Epithelial cell of prostate (primary cell): ENCODE measurements at places on chromosomes 4 and X.

DNA sequence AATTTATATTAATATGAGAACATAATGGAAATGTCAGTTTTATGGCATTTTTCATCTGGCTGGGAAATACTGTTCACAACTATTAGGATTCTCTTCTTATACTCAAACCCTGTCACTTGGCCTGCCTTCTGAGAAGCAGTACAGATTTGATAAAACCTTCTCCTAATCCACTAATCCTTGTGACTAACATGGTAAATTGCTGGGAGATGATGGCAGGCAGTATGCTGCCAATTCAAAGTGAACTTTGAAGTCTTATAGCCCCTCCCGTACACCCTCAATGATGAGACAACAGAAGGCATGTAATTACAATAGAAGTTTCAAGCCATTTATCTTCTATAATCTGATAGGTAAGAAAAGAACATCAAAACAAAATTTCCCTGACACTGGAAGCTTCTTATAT lies 36.9 kb downstream of the PAQR3 start:
- DNase-seq: no peak

- DNase-seq: no peak
Measured at GRCh38 chrX:53918702-53919101, 125.6 kb downstream of the PHF8 start.

DNA sequence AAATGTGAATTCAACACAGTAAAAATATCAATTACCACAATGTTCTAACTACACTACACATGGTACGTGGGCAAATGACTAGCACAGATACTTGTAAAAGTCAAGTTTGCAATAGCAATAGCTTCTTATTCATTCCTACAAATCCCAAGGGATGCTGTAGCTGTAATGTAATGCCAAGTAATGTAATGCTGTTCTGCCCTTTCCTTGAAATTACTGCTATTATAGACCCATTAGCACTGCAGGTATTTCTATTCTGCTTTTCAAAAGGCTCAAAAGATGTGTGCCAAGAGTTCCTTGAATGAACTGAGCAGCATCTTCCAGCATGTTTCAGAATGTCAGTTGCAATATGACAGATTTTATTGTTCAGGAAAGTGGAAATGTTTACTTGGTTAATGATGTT lies 129.9 kb upstream of the BANK1 start:
- DNase-seq: no peak

- DNase-seq: no peak
Measured at GRCh38 chrX:7603387-7603786, 239.6 kb upstream of the VCX start.

- DNase-seq: no peak
Measured at GRCh38 chr4:95386410-95386809, 162.4 kb downstream of the UNC5C start.

- DNase-seq: no peak
Measured at GRCh38 chr4:38144031-38144430, 183.8 kb downstream of the PTTG2 start.

DNA sequence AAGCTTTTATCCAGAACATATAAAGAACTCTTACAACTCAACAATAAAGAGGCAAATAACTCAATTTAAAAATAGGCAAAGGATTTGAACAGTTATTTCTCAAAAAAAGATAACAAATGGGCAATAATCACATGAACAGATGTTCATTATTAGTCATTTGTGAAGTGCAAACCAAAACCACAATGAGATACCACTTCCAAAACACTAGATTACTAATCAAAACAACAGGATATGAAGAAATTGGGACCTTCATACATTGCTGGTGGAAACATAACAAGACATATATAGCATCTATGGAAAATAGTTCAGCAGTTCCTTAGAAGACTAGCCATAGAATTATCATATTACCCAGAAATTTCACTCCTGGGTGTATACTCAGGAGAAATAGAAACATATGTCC lies 224.6 kb downstream of the FBXO8 start:
- DNase-seq: no peak

GRCh38 chrX:115499112-115499805 lies 61.7 kb upstream of the PLS3 start:
- DNase-seq: no peak

DNA sequence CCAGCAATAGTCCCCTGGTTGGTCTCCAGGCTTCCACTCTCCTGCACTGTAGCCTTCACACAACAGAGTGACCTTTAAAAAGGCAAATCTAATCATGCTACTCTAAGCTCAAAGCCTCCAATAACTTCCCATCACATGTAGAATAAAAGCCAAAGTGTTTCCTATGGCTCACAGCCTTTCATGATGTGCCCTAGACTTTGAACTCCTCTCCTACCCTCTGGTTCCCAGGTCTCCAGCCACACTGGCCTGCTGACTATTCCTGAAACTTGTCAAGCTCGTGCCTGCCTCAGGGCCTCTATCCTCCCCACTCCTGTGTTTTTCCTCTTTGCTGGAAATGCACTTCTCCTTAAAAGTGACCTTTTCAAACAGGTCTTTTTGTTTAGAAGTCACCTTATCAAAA lies 3.1 kb downstream of the MANBA start:
- no peak for DNase-seq

DNA sequence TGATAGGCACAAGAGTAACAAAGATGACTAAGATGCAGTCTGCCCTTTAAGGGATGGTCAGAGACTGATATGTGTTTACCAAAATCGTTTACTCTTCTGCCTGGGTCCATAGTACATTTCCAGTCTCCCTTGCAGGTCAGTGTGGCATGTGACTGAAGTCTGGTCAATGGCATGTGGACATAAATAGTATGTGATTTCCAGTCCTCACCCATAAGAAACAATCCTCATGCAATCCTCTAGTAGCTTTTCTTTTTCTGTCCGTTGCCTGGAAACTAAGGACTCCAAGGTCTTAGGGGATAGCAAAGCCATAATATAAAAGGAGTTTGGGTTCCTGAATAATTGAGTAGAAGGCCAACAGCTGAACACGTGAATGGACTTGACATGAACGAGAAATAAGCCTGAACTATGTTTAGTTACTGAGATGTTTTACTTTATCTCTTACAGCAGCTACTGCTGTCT lies 1.1 kb downstream of the SLC9B2 start:
- no peak for DNase-seq

DNA sequence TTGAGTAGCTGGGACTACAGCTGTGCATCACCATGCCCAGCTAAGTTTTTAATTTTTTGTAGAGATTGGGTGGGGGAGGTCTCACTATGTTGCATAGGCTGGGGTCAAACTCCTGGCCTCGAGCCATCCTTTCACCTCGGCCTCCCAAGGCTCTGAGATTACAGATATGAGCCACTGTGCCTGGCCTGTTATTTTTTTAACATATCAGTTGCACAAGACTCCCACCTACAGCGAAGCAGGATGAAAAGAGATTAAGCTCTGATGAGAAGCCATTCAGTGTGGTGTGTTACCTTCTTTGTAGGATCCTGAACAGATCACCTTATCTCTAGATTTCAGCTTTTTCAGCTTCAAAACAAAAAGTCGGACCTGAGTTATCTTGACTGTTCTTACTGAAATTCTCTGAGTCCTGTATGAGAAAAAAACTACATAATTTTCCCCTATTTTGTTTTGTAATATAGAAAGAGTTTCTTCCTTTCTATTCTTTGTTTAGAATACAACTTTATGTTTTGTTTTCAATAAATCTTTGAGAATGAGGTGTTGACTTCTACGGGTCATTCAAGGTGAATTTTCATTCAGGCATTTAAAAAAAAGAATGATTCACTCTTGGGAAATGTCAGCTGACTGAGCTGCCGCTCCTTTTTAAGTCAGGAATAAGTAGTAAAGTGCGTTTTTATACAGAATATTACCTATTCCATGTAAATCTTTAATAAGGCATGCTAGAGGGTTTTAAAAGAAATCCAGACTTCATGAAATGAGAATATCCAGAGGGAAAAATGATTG lies 134.6 kb downstream of the ARSF start:
- no peak for DNase-seq

GRCh38 chrX:650811-651210 lies 20.2 kb downstream of the SHOX start:
- no peak for DNase-seq

GRCh38 chrX:152245213-152245612 lies 106.8 kb upstream of the MAGEA10 start:
- no peak for DNase-seq

- DNase-seq: peak; percentile 84
Measured at GRCh38 chr4:83561381-83561780, 25.5 kb downstream of the GPAT3 start.

GRCh38 chr4:5383191-5383980 lies 325.0 kb downstream of the EVC2 start:
- DNase-seq: no peak

GRCh38 chr4:113325876-113326615 lies 276.6 kb downstream of the ANK2 start:
- DNase-seq: no peak

DNA sequence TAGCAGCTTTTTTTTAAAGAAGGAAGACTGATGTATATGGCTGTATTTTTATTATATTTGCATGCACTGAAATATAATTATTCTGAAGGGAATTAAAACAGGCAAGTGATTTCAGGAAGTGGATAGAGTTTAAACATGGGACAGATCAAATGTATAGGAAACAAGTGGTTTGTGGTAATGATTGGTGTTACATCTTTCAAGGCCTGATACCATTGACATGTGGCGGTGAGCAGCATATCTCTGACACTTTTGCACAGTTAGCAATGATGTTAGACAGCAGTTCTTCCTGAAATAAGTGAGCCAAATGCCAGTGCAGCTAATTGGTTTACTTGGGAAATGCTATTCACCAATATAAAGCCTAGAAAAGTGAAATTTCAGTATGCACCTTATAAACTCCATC lies 272.1 kb downstream of the RPA4 start:
- DNase-seq: no peak

- DNase-seq: peak; percentile 90
Measured at GRCh38 chr4:5863461-5864113, 29.3 kb downstream of the CRMP1 start.

DNA sequence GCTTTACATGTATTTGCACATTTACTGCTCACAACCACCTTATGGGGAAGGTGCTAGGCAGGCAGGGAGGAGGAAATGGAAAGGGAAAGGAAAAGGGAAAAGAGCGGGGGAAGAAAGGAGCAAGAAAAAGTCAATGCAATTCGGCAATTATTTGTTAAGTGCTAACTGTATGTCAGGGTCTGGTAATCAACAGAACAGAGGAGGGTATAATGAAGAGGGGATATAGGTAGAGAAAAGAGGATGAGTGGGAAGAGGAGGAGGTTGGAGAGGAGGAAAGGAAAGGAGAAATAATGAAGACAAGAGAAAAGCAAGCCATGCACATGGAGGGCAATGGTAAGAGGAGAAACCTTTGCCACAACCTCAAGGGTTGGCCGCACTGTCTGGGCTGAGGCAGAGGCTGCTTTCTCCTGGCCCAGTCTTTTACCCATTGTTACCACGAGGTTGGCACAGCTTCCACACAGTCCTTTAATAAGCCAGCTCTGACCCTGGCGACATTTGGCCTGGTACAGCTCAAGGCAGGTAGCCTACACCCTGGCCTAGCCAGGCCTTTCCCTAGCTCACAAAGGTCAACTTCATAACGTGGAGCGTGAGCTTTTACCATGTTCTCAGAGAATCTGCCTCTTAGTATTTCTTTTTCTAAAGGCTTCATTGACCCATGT lies 836 bp downstream of the BTK start:
- DNase-seq: no peak

DNA sequence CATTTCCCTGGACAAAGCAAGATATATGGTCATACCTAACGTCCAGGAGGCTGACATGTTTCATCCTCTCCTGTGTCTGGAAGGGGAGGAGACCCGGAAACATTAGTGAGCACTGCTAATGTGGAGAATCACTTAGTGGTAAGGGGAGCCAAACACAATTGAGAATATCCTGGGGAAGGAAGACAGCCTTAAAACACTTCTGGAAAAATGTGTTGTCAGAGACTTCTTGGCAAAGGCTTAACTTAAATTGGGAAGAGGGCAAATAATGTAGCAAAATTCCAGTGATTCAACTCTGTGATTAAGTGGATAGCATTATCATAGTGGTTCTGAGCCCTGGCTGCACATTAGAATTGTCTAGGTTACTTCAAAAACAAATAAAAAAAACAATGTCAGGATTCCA lies 39.5 kb downstream of the SPARCL1 start:
- DNase-seq: no peak

DNA sequence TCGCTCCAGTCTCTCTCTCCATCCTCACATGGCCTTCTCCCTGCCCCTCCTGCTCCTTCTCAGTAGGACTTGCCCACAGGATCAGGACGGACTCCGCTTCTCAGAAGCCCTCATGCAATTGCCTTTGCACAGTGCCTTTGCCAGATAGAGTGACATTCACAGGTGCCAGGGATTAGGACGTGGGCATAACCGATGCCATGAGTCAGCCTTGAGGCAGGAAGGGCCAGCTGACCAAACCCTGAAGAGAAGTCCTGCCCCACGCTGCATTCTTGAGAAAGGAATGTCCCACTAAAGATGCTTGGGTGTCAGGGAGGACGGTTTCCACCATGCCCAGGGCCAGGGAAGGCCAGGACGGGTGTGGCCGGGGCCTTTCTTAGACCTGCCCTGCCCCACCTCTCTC lies 6.6 kb upstream of the GRPEL1 start:
- no peak for DNase-seq
